ENCODE measurements at places on chromosomes 13 and 19.

GRCh38 chr13:23966221-23966690, 69.0 kb upstream of the C1QTNF9B start:
- DNase-seq: no peak

- peak; percentile 91 for DNase-seq
Observed at GRCh38 chr19:14544977-14545715, 15.8 kb downstream of the TECR start.

DNA sequence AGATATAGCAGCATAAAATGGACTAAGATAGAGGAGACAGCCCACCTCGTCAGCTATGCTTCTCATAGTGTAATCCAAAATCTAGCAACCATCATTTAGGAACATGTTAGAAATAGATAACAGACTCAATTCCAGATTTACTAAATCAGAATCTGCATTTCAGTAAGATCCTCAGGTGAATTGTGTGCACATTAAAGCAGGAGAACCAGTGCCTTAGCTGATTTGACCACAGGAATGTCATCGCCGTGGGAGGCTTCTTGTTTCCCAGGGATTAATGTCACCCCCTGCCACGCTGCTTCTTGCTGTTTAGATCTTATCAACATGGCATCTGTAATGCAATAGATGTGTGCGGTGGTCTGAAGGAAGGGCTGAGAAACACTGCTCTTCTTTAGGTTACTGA, 84.0 kb downstream of the GPC5 start:
- peak; percentile 43 for DNase-seq

- peak; percentile 59 for DNase-seq
Observed at GRCh38 chr13:71320452-71320851, 546.6 kb downstream of the DACH1 start.

GRCh38 chr19:4115050-4115817, 8.7 kb downstream of the MAP2K2 start:
- DNase-seq: no peak
